ENCODE measurements at places on chromosomes 3 and 15.

DNA sequence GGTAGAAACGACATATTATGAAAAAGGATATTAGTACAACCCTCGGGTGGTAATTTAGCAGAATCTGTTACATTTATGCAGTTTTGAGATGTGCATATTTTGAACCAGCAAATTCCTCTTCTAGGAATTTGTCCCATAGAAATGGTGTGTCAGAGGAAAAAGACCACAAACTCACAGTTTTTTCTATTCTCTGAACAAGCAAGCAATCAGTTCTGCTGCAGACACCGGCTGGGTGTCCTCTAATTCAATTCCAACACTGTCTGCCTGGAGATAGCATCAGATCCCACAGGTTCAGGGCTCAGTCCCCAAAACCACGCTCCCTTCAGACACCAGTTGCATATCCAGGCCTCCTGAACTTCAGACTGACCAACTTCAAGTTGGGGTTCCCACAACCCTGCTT is 36.4 kb downstream of the APH1B start:
- DNase-seq, result no peak

DNA sequence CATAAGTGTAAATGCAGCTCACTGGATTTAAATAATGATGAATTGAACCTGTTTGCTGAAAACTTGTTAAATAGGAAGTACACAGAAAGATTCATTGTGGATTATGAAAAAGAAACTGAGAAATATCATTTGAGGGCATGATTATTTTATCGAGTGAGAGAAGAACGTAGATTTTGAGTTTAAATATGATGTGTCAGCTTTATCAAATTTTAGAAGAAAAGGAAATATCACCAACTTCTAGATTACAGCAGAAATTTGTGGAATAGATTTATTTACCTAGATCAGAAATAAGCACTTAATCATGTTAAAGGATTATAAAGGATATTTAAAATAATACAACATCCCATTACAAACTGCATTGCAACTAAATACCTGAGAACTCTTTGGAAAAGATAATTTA is 315.5 kb downstream of the ZPLD1 start:
- no peak for DNase-seq

DNA sequence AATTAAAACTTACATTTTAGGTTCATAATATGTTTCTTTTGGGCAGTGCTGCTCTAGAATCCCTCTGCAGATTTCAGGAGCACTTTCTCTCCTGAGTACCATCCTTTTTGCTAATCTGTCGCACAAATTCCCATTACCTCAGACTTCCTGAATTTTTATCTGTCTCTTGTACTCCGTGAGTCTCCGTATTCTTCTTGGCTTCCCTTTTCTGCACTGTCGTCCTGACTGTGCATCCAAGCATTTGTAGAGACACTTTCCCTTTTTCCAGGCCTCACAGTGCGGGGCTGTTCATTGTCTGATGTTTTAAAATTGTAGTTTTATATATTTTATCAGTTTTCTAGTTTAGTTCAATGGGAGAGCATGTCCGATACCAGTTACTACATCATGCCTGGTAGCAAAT is 27.3 kb downstream of the MEF2A start:
- no peak for DNase-seq

DNA sequence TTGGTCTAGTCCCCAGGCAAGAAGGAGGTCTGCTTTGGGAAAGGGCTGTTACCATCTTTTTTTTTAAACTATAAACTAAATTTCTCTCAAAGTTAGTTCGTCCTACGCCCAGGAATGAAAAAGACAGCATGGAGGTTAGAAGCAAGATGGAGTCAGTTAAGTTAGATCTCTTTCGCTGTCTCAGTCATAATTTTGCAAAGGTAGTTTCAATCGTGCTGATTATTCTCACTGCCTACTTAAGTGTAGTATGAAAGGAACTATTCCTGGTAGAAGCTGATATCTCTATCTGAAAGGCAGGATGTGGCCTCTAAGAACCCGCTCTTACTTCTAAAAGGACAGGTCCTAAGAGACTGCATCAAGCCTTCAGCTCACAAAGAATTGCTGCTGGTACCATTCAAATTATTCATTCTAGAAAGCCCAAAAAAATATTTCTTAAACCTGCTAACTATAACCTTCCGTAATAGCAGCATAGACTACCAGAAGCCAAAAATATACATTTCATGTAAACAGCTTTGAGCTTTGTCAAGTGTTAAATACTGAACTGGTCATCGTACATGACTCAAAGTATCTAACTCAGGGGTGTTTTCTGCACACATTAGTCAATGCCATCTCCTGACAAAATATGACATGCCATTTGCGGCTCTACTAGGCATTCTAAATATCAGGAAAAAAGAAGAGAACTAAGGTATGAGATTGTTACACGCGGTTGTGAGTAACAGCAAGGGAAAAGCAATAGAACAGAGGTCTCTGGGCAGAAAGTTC is 96.0 kb upstream of the CCDC80 start:
- DNase-seq, result no peak

DNA sequence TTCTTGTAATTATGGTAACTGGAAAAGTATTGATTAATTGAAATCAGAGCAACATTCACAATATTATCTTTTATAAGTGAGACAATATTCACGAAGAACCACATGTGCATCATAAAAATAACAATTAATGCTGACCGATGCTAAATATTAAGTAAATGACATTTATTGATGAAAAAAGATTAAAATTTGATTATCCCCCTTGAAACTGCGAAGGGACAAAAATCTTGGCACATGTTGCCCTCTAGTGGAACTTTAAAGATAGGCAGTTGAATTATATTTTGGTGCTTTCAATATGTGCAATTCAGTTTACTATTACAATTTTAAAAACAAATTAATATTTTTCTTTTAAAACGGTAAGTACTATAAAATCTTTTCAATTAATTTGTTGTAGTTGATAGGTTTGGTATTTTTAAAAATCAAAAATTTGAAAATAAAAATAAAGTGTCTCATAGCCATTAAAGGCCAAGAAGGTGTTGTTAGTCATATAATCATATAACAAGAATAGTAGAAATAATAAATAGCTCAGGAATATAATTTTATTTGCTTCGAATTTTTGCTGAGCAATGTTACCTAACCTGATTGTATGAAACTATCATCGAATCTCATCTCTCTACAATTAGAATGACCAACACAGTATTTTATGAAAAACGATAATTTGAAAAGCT is 270.2 kb downstream of the ROBO1 start:
- no peak for DNase-seq

GRCh38 chr3:133452641-133453319 is 52.9 kb downstream of the BFSP2 start:
- DNase-seq, result no peak

DNA sequence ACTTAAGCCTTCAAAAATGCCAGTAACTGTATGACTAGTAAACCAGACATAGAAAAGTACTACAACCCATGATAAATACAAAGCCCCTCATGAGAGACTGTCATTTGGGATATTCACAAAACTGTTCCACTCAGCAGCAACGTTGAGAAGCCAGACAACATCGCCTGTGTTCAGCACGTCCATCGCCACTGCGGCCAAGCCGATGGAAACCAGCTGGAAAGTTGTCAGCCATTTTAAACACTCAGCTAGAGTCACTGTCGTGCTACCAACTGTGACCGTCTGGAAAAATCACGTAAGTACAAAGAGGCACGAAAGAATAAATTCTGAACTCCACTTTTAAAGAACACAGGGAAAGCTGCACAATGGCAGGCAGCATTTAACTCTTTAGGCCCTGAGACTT is 340.7 kb upstream of the WNT5A start:
- no peak for DNase-seq

GRCh38 chr3:133208184-133208583 is 170.0 kb downstream of the TMEM108 start:
- no peak for DNase-seq

DNA sequence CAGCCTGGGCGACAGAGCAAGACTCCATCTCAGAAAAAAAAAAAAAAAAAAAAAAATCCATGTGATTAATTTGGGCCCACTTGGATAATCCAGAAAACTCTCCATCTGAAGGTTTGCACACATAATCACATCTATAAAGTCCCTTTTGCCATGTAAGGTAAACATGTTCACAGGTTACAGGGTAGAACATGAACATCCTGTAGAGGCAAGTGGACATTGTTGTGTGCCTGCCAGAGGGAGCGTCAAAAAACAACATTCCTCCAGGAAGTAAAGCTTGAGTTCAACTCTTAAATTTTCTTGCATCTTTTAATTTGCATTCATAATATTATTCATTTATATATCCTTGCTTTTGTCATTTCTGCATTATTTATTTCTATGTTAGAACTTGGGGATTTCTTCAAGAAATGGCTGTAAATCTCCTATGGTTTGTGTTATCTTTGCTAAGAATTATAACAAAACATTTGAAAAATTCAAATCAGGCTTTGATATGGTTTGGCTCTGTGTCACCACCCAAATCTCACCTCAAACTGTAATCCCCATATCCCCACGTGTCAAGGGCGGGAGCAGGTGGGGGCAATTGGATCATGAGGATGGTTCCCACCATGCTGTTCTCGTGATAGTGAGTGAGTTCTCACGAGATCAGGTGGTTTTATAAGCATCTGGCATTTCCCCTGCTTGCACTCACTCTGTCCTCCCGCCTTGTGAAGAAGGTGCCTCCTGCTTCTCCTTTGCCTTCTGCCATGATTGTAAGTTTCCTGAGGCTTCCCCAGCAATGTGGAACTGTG is 11.3 kb upstream of the TTBK2 start:
- no peak for DNase-seq

DNA sequence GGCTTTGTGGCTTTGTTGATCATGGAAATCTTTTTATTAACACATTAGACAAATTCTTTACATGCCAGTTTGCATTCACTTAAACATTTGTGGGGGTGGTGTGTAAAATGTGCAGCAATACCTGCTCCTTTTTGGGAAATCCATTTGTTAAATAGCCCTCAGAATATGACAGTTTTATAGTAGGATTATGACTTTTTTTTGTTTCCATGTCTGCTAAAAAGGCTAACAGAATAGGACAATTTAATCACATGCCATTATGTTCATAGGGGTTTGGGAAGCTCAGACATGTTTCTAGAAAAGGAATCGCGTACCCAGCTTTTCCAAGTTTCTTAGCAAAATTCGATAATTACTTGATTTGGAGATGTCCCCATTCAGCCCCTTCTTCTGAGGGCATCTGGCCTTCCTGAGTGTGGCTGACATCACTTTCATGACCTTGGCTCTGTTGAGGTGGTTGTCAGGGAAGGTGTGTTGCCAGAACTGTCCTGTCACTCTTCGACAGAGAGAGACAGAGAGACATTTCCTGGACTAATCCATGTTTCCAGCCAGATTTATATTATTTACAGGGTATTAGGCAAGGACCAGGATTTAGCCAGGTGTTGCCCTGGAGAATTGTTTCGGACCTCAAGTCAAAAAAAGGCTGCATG is 126.4 kb downstream of the PTPRG start:
- no peak for DNase-seq

DNA sequence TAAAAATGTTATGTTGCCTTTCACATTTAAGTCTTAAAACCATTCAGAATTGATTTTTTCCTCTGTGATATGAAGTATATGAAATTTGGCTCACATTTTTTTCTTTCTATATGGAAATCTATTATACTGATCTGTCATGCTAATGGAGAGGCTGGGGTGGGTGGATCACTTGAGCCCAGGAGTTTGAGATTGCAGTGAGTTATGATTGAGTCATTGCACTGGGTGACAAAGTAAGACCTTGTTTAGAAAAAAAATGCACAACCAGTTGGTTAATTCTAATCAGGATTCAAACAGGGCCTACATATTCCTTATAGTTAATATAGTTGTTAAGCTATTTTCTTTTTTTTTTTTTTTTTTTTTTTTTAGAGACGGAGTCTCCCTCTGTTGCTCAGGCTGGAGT is 230.5 kb downstream of the MFSD1 start:
- DNase-seq, result no peak

DNA sequence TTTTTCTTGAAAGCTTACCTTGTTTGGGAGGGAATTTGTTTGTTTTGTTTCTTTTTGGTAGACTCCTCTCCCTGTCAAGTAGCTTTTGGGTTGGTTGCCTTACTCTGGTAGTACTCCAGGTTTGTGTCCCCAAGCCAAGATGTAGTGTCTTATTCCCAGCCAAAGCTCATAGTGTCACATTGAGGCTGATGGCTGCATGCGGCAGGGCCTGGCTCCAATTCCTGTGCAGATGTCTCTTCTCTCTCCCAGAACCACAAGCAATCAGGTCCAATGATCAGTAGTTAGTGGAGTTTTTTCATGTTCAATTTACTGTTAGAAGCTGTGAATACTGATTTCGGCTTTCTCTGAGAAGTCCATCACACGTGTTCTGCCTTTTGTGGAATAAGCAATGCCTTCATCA is 221.1 kb upstream of the THBS1 start:
- no peak for DNase-seq

- no peak for DNase-seq
Measured at GRCh38 chr15:59296181-59296617, 76.5 kb downstream of the MYO1E start.
